ENCODE measurements at places on chromosomes 3 and 15.

- DNase-seq, result no peak
These were observed 52.4 kb upstream of the SRGAP3 start for GRCh38 chr3:9301798-9302197.

- no peak for DNase-seq
These were observed 401.9 kb upstream of the ROBO2 start for GRCh38 chr3:76638006-76638405.

DNA sequence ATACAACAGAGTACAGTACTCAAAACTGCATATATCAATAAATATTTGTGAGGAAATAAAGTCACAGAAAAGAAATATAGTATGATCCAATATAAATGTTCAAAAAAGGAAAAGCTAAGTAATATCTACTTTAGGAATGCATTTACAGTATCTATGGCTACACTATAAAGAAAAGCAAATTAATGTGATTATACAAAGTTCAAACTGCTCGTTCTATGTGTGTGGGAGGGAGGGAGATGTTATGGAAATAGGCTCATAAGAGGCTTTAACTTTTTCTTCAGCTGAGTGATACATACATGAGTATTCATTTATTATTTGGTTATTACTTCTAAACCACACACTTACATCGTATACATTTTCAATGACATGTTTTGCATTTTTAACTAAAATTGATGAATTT is 377.7 kb upstream of the AGTR1 start:
- no peak for DNase-seq

DNA sequence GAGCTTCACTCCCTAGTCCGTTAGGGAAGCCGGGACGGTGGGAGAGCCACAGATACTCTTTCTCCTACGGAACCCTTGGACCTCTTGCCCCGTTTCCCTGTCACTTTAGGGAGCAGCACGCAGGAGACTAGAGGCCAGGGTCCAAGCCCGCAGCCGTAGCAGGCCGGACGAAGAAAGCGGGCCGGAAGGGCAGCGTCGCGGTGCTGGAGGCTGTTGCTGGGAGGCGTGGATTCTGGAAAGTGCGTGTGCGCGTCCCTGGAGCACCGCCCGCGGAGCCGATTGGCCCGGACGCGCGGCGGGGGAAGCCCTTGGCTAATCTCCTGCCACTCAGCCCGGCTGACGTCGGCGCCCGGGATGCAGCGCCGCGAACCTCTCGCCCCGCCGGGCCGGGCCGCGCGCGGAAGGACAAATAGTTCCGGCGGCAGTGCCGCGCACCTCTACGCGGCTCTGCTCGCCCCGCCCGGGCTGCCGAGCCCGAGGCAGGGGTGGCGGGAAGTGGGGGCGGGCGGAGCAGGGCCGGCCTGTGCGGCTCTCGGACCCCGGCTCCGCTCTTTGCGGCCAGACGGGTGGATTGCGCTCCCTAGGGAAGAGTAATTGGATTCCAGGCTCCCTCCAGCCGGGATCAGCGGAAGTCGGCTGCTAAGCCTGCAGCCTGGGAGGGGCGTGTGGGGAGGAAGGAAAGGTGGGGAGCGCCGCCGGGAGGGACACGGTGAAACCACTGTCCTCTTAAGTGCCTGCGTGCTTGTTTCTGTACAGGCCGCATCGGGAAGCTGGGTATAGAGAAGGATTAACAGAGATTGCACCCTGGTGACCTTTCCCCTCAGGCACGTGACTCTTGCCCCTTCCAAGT is 31.3 kb upstream of the TCF12 start:
- DNase-seq, result peak; percentile 99

GRCh38 chr15:96027501-96027900 is 303.0 kb upstream of the NR2F2 start:
- DNase-seq, result peak; percentile 51

GRCh38 chr3:9216736-9217135 is 32.7 kb downstream of the SRGAP3 start:
- DNase-seq, result peak; percentile 75

GRCh38 chr3:55946574-55947160 is 459.6 kb upstream of the WNT5A start:
- DNase-seq, result no peak

- no peak for DNase-seq
These were observed 194.5 kb upstream of the GAP43 start for GRCh38 chr3:115428841-115429240.

DNA sequence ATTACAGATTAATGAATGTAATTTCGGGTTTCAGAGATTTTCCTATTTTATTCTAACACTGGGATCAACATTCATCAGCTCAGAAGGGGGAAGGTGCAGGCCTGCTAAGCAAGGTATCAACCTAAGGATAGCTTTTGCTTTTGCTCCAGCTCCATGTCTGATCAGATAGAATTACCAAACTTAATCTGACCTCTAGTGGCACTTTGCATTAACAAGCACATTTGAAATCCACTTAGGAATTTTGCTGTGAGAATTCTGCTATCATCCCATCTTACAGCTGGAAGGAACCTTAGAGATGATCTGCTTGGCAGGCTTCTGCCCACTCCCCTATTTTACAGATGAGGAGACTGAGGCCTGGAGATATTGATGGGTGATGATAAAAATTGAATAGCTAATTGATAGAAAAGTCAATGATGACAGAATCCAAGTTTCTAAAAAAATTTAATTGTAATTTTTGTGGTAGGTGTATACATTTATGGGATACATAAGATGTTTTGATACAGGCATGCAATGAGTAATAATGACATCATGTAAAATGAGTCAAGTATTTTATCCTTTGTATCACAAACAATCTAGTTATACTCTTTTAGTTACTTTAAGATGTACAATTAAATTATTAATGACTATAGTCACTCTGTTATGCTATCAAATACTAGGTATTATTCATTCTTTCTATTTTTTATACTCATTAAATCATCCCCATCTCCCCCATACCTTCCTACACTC is 209.2 kb upstream of the ZPLD1 start:
- DNase-seq, result peak; percentile 64

GRCh38 chr3:188332085-188332484 is 178.1 kb downstream of the LPP start:
- DNase-seq, result no peak
